Central memory CD4-positive, alpha-beta T cell (primary cell): ENCODE measurements at places on chromosomes 2 and 18.

- no peak for DNase-seq
These were observed 7.1 kb upstream of the PPP1R1C start for GRCh38 chr2:181978351-181979150.

DNA sequence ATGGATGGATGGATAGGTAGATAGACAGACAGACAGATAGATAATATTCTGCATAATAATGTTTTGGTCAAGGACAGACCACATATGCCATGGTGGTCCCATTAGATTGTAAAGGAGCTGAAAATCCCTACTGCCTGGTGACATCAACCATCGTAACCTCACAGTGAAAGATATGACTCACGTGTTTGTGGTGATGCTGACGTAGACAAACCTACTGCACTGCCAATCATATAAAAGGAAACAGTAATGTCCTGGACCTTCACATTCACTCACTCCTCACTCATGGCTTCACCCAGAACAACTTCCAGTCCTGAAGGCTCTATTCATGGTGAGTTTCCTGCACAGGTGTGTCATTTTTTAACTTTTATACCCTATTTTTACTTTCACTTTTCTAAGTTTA, 202.9 kb upstream of the TPO start:
- no peak for DNase-seq

DNA sequence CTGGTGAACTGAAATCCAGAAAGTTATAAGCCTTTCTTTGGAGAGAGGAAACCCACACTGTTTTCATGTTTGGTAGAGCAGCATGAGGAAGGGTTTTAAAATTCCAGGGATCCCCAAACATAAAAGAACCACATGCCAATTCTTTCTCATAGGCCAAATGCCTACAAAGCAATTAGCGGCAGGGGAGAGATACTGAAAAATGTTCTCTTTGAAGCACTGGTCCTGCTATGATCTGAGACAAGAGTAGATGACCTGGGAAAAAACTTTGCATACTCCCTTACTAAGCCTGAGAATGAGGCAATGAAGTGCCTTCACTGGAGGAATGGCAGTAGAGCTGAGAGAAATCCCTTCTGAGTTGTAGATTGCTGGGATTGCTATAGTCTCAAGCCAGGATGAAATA, 1261.7 kb downstream of the DSC3 start:
- DNase-seq, result no peak

GRCh38 chr2:161436411-161436810, 20.3 kb downstream of the TBR1 start:
- no peak for DNase-seq

DNA sequence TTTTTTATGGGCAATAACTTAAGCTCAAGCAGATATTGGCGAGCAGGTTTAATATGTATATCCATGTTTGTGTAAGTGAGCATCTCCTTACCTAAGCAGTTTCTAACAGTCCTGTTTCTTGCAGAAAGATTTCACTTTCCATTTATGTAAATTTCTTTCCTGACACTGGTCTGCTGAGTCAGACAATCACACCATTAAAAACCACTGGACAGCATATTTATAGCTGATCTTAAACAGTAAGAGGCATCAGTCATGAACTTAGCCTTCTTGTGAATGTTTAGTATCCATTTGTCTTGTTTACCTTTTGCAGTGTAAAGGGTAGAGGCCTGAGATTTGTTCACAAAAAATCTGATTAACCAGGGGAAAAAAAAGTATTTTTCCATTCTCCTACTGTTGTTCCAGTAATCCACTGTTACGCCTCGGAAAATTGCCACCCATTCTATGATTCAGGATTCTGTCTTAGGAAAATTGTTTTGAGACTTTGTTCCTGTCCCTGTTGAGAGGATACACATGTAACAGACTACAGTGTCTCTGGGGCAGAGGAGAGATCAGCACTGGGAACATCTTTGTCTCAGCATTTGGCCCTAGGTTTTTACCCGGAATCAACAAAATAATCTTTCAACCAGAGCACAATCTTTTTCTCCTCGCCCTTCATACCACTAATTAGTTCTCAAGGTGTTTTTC, 521.0 kb upstream of the NRP2 start:
- no peak for DNase-seq

DNA sequence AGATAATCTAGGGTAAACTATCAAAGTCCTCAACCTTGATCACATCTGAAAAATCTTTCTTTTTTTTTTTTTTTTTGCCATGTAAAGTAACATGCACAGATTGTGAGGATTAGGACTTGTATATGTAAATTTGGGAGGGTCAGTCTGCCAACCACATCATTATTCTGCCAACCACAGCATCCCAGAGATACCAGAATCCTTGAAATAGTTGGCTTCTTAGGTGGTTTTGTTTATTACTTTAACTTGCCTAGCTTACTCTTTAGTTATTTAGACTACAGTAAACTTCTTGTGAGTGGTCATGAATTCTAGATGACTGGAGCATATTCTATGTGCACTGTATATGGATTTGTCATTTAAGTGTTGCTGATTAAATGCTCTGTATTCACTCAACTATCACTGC, 242.1 kb upstream of the RBMS1 start:
- DNase-seq, result no peak

DNA sequence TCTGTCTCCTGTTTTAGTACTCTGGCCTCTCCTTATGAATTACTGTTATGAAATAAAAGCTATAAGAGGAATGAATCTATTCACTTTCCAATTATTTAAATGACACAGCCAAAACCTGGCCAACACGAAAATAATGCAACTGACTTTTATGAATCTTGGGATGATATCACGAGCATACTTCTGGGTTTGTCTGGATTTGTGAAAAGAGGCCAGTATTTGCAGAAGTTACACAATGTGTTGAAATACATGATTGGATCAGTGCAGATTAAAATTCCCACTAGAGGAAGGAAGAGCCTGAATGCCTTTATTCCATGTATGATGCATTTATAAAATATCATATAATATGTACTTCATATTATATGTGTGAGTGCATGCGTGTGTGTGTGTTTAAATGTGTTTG, 418.2 kb downstream of the GRB14 start:
- DNase-seq, result no peak

DNA sequence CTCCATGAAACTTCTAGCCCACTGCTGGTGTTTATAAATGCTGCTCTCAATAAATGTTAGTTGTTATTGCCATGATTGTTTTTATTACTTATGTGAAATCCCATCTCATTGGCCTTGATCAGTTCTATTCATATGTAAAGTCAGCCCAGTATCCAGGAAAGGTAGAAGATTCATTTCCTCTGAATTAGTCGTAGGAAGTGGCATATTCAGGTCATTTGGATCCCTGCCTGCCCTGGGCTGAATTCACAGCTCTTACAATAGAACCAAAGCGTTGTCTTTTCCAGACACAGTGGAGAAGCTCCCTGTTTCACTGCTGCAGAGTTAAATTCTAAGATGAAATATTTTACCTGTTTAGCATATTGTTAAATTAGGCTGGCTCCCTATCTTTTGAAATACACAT, 70.3 kb downstream of the MAIP1 start:
- DNase-seq, result no peak

- no peak for DNase-seq
These were observed 51.9 kb downstream of the PTPRM start for GRCh38 chr18:7618891-7619442.

- no peak for DNase-seq
These were observed 42.1 kb downstream of the IMPA2 start for GRCh38 chr18:12023375-12023774.
